GM23248 (cell line): ENCODE measurements at places on chromosomes 6 and 20.

GRCh38 chr6:41061196-41061726 lies 8.3 kb downstream of the APOBEC2 start:
- no peak for DNase-seq

GRCh38 chr6:64227863-64228262 lies 592.3 kb downstream of the PHF3 start:
- DNase-seq = peak; percentile 5

GRCh38 chr6:30877419-30878262 lies 6.7 kb upstream of the DDR1 start:
- peak; percentile 92 for DNase-seq

- DNase-seq = no peak
Measured at GRCh38 chr20:43450841-43451799, 6.6 kb upstream of the SRSF6 start.

GRCh38 chr20:42701948-42702347 lies 487.8 kb downstream of the PTPRT start:
- DNase-seq = no peak

- DNase-seq = peak; percentile 50
Measured at GRCh38 chr6:293193-294174, 1.2 kb downstream of the DUSP22 start.

DNA sequence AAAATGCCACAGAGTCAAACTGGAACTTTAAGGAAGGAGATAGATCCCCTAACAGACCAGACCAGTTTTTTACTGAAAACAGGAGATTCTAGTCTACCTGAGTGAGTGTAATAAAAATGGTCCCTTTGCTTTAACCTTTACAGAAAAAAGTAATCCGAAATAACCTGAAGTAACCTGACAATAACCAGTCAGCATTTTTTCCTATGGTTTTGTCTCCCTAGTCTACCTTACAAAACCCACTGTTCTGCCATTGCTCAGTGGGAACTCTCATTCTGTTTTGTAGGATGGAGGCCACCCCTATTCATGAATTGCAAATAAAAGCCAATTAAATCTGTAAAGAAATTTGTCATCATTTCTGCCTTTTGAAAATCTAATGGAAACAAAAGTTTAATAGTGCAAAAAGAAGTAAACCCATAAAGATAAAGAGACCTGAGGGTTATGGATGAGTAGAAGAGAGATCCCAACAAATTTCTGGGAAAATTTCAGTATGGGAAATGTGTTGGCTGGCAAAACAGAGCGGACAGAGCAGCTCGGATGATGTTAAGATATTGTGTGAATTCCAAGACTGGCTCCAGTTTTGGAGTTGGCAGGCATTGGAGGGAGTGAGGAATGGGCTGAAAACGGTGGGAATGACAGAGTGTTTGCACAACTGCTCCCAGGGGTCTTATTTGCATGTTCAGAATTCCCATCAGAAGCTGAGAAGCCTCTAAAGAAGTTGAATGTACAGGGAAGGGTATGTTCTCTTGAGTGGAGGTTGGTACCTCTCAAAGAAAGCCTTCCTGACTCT lies 104.7 kb upstream of the RALGAPA2 start:
- no peak for DNase-seq

GRCh38 chr6:7159790-7160525 lies 52.2 kb downstream of the RREB1 start:
- no peak for DNase-seq

GRCh38 chr6:118968416-118968815 lies 33.5 kb upstream of the MCM9 start:
- DNase-seq = peak; percentile 38

DNA sequence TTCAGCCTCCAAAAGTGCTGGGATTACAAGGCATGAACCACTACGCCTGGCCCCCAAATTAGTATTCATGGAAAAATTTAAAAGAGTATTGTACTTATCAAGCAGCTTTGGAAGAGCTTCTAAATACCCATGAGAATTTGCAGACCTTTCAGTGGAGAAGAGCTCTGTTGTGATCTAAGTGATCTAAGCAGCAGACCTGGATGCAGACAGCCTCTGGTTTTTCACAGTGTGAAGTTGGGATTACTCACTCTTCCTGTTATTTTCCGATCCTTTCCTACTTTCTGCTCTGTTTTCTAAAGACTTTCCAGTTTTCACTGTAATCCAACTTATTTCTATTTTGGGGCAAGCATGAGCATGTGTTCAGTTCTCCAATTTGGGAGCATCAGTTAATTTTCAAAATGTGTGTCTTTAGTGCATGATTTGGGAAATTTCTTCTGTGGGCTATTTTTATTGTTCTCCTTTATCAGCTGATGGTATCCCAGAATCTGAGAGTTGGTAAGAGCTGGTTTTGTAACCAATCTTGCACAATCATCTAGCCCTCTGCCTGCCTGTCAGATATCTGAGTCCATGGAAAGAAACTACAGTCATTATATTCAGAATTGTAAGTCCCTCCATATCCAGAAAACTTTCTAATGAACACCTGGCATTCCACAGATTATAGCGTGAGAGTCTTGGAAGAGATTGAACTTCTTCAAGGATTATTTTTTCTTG lies 207.7 kb upstream of the DTNBP1 start:
- DNase-seq = peak; percentile 71

DNA sequence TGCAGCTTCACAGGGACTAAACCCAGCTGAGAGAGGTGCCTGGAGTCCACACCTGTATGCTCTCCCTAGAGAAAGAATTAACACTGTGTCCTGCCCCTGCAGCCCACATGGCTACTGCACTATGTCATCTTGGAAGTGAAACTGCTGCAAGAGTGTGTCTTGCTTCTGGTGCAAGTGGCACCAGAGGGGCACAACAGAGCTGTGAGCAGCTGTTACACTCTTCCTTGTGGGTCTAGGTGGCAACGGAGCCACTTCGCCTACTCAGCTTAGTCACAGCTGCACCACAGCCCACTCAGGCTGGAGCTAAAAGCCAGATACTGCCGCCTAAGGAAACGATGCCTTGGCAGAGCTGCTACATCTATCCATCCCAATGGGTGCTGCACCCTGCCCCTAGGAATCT lies 391.4 kb downstream of the COL12A1 start:
- no peak for DNase-seq

DNA sequence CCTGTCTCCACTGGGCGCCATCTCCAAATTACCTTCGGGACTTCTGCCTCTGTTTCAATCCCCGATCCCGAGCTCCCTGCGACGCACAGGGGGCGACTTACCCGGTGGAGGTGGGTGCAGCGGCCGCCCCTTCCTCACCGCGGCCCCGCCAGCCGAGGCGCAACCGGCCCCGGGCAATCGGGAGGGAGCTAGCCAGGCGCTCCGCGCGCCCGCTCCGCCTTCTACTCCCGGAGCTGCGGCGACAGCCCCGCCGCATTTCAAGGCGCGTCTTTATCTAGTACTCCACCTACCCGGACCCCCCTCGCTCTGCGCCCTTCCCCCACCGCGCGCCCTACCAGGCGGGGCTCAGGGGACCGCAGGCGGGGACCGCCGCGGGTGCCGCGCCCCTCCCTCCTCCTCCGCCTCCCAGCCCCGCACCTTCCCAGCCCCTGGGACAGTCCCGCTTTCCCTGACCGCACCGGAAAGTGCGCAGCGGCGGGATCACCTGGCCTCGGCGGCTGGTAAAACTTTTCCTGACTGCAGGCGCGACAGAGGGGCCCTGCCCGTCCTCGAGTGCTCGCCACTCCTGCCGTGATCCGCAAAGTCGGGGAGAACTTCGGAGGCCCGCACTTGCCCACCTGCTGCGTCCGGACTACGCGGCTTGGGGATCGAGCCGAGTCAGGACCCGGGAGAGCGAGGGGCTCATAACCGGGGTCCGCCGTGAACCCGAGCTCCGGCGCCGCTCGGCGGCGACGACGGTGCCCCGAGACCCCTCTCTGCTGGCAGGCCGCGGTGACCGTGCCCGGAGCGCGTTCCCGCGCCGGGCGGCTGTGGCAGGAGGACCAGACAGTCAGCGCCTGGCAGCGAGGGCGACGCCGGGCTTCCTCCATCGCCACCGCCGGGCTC lies 8.0 kb upstream of the NKX2-2 start:
- no peak for DNase-seq

DNA sequence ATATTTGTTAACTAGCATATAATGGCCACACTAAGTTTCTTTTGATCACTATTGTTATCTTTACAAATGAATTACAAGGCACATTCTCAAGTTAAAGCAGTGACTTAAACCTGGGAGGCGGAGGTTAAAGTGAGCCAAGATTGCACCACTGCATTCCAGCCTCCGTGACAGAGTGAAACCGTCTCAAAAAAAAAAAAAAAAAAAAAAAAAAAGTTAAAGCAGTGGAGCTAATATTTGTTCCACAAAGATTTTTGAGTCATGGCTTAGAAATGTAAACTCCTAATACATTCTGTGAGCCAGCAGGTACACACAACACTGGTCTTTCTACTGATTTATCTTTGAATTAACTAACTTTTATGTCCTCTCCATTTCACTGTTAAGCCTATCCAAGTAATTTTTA lies 221.7 kb upstream of the HTR1E start:
- DNase-seq = peak; percentile 10

GRCh38 chr20:6746901-6747609 lies 20.4 kb upstream of the BMP2 start:
- no peak for DNase-seq

GRCh38 chr6:16183187-16183664 lies 54.3 kb downstream of the MYLIP start:
- peak; percentile 70 for DNase-seq

DNA sequence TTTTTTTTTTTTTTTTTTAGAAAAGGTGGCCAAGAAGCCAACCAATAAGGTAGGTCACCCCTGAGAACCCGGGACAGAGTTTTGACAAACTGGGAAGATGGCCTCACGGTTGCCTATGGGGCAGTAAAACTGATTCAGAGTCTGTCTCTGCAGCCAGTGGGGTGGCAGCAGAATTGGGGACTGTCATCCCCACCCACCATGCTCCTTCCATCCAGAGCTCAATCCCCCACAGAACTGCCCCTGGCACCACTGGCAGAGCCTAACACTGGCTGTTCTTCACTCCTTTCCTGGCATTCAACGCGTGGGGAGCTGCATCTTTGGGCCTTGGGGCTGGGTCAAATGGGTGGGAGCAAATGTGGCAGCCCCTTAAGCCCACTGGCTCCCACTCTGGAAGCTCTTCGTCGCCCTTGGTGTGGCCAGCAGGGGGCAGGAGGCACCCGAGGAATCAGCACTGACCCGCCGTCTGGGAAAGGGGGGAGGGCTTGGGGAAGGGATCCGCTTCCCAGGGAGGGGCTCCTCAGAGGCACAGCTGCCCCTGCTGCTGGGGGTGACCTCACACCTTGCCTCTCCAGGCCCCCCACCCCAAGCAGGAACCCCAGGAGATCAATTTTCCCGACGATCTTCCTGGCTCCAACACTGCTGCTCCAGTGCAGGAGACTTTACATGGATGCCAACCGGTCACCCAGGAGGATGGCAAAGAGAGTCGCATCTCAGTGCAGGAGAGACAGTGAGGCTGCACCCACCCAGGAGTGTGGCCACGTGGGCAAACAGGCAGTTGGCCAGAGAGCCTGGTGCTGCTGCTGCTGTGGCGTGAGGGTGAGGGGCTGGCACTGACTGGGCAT lies 10.4 kb downstream of the CD40 start:
- DNase-seq = peak; percentile 35

- no peak for DNase-seq
Measured at GRCh38 chr20:61510778-61511330, 258.8 kb downstream of the CDH4 start.

DNA sequence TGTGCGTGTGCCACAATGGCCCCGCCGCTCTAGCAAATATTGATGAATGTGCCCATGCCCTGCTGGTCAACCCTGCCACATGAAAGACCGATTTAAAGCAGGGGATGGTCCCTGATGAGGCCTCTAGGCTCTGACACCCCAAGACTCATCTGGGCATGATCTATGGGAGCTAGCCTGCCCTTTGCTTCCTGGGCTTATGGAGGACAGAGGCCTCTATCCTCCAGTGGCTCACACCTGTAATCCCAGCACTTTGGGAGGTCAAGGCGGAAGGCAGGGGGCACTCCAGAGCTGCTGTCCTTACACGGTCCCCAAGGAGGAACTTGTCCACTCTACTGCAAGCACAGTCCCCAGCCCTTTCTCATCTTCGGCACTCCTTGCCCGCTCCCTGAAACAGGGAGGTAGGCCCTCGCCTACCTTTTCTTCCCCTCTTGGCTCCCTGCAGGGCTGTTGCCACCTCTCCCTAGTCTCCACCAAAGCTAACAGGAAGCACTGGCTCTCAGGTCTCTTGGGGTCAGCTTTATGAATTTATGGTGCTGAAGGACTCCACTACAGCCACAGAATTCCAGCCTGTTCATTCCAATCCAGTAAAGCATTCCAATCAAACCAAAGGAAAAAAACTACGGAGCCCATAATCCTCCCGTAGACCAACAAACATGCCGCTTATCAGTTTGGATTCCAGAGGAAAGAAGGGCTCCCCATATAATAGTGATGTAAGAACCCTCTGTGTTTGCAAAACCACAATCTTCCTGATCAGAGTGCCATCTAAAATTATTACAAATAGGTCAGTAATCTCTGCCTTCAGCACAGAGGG lies 48.7 kb upstream of the FOXQ1 start:
- DNase-seq = no peak

GRCh38 chr20:41169791-41170351 lies 32.5 kb downstream of the PLCG1 start:
- DNase-seq = peak; percentile 86
